Stimulated activated CD4-positive, alpha-beta T cell treated with anti-CD3 and anti-CD28 coated beads, TNF-alpha, amount 100 ng/mL, for 4 hours (primary cell): ENCODE measurements at places on chromosomes 5 and 9.

DNA sequence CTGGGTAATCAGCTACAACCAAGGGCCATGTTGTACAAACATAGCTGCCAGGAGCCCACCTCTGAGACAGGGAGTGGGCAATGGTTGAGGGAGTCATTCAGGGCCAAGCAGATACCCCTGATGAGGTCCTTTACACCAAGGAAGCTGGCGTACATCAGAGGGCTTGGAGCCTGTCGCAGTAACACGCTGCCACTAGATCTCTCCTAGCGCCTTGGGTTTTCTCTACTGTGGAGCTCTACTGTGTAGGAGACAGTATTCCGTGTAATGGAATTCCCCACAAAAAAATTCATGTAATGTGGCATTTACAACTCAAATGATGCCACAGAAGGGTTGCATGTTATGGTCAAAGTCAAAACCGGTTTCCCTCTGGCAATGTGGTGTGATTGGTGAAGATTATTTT, 41.4 kb upstream of the CRB2 start:
- no peak for DNase-seq

DNA sequence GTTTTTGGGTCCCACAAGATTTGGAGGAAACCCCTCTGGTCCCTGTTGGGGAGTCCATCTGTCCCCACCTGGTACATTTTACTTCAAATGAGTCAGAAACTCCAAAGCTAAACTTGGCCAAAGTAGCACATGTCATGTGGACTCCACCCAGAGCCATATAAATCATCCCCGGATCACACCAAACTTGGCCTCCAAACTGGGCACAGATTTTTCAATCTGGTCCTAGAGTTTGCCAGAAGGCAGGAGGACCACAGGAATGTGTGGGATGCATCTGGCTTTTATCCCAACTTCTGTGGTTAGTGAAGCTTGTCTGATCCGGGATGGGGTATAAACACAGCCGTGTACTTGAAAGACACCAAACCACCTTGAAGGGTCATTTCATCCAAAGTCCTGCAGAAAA, 66.3 kb downstream of the MAT2B start:
- DNase-seq, result no peak

DNA sequence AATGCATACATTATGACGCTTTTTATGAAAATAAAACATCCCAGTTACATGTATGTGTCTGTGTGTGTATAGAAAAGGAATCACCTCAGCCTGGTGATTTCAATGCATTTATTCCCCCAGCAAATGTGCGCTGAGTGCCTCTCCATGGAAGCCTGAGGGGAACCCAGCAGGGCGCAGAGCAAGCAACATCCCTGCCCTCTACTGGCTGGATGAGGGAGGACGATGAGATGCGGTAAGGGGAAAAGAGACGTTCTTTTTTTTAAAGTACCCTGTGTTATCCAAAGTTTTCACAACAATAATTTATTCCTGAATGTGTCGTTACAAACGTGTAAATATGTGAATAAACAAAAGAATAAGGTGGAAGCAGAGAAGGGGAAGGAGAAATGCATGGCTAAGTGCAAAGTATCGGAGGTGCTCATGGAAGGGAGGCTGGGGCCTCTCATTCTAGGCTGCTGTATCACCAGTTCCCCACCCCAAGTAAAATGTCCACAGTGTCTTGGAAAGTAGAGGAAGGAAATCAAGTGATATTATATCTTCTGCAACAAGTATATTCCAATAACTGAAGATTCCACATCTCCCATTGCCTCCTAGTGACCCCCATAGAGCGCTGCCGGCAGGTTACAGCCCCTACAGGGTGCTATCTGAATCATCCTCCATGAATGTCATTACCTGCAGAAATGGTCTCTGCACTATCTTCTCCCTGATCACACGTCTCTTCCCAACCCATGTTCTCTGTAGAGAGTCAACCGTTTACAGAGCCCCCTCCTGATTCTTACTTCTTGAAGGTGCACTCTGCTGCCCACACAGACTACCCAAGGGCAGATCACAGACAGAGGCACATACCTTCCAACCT, 13.0 kb upstream of the ABLIM3 start:
- DNase-seq, result no peak

GRCh38 chr5:142474431-142475094, 149.7 kb upstream of the SPRY4 start:
- DNase-seq, result no peak

DNA sequence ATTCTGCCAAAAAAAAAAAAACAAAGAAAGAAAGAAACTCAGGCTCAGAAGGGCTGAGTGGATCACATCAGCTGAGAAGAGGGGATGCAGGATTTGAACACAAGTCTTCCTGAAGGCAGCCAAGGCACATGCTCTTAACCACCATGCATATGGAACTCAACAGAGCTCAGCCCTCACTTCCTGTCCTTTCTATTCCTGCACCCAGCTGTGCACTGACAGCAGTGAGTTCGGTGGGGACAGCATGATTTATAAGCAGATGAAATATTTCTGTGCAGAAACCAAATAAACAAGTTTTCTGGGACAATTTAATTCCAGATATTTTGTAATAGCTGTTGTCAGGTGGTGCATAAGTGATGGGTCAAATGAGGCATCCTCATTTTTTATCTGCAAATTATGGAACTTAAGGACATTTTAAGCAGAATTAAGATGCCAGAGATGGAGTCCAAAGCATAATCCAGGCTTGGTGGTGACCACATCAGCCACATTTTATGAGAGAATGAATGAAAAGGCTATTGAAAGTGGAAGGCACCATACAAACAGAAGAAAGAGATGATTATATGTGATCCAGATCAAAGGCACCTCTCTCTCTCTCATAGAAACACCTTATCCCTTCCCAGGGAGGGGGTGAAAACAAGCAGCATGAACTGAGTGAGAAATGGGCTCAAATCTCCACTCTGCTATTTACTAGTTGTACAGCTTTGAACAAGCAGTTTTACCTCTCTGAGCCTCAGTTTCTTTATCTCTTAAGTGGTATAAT, 303.6 kb upstream of the MSX2 start:
- DNase-seq, result no peak

GRCh38 chr9:79477241-79477840, 94.4 kb upstream of the TLE4 start:
- no peak for DNase-seq

- no peak for DNase-seq
These were observed 41.3 kb upstream of the PAM start for GRCh38 chr5:102713682-102714231.

GRCh38 chr5:137280656-137281055, 218.5 kb downstream of the SPOCK1 start:
- DNase-seq, result no peak

GRCh38 chr5:42668254-42668653, 88.4 kb upstream of the CCDC152 start:
- no peak for DNase-seq

- no peak for DNase-seq
These were observed 82.4 kb downstream of the MARCHF3 start for GRCh38 chr5:126948011-126948355.

GRCh38 chr9:79757881-79758669, 186.3 kb downstream of the TLE4 start:
- no peak for DNase-seq

GRCh38 chr5:93993161-93993560, 251.8 kb upstream of the POU5F2 start:
- DNase-seq, result no peak
